ENCODE measurements at places on chromosomes 13 and 19.

GRCh38 chr19:23804676-23805075, 46.0 kb upstream of the ZNF681 start:
- no peaks in the 10 kb centered on the region for H3K27me3 ChIP-seq
- no peaks in the 10 kb centered on the region for H3K4me1 ChIP-seq
- no peak overlapping the region for H3K4me3 ChIP-seq

- H3K4me3 ChIP-seq = no peak overlapping the region
- no peak for DNase-seq
- peaks cover 67% of the 10 kb centered on the region for H3K4me1 ChIP-seq
- H3K36me3 ChIP-seq = peaks cover 38% of the 10 kb centered on the region
- no peaks in the 10 kb centered on the region for H3K27me3 ChIP-seq
- H3K27ac ChIP-seq = no peak overlapping the region
Measured at GRCh38 chr13:48242677-48243076, 9.7 kb downstream of the ITM2B start.

DNA sequence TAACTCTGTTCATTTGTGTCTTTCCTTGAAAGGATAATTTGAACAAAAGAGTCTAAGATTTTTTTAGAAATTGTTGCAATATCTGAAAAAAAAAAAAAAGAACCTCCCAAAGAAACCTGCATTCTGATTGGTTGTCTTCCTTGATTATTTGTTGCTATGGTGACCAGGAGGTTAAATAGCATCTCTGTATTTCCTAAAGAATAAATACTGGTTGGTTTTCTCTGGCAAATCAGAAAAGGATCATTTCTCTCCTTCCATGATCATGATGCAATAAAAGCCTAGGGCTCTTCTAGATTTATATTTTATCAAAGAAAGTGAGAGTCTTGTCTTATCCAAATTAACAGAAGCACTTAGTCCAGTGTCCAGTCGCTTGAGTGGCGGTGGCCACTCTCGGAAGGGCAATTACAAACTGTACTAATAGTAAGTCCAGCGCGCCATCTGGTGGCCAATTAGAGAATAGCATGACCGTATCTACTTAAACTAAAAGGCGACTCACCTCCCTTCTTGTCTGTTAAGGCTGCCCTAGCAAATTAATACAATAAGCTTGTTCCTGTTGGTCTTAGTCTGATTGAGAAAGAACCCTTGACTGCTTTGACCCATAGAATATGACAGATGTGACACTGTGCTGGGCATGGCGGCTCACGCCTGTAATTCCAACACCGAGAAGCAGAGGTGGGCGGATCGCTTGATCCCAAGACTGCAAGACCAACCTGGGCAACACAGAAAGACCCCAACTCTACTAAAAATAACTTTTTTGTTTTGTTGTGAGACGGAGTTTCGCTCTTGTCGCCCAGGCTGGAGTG, 47.0 kb upstream of the PNMA8B start:
- H3K4me1 ChIP-seq = no peaks in the 10 kb centered on the region
- no peaks in the 10 kb centered on the region for H3K36me3 ChIP-seq
- H3K27ac ChIP-seq = no peak overlapping the region
- H3K27me3 ChIP-seq = no peaks in the 10 kb centered on the region
- peak; percentile 89 for DNase-seq
- no peak overlapping the region for H3K4me3 ChIP-seq

- peaks cover 13% of the 10 kb centered on the region for H3K4me1 ChIP-seq
- peaks cover 57% of the 10 kb centered on the region for H3K27me3 ChIP-seq
- no peak overlapping the region for H3K27ac ChIP-seq
- no peak for DNase-seq
- no peaks in the 10 kb centered on the region for H3K36me3 ChIP-seq
- H3K4me3 ChIP-seq = no peak overlapping the region
Measured at GRCh38 chr13:94716016-94716415, 3.7 kb upstream of the SOX21 start.

GRCh38 chr13:95185311-95185710, 115.9 kb downstream of the ABCC4 start:
- H3K4me1 ChIP-seq = peaks cover 5% of the 10 kb centered on the region
- H3K4me3 ChIP-seq = no peak overlapping the region
- H3K27me3 ChIP-seq = no peaks in the 10 kb centered on the region
- DNase-seq = no peak
- H3K27ac ChIP-seq = no peak overlapping the region

- H3K4me1 ChIP-seq = peaks cover 55% of the 10 kb centered on the region
- no peak overlapping the region for H3K27ac ChIP-seq
- H3K27me3 ChIP-seq = no peaks in the 10 kb centered on the region
- no peak overlapping the region for H3K4me3 ChIP-seq
Measured at GRCh38 chr13:98487522-98487921, 89.4 kb downstream of the STK24 start.

DNA sequence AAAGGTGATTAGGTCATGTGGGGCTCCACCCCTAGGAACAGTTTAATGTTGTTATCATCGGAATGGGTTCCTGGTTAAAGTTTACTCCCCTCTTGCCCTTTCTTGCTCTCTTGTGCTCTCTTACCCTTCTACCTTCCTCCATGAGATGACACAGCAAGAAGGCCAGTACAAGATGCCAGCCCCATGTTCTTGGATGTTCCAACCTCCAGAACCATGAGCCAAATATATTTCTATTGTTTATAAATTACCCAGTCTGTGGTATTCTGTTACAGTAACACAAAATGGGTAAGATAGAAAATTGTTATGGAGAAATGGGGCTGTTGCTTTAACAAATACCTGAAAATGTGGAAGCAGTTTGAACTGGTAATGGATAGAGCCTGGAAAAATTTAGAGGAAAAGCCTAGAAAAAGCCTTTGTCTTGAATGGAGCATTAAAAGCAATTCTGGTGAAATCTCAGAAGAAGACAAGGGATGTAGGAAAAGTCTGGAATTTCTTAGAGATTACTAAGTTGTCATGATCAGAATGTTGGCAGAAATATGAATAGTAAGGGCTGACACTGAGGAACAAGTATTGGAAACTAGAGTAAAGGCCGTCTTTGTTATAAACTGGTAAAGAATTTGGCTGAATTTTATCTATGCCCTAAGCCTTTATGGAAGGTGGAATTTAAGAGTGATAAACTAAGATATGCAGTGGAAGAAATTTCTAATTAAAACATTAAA, 53.5 kb upstream of the TSC22D1 start:
- H3K36me3 ChIP-seq = no peaks in the 10 kb centered on the region
- H3K27ac ChIP-seq = no peak overlapping the region
- DNase-seq = no peak
- H3K4me3 ChIP-seq = no peak overlapping the region
- no peaks in the 10 kb centered on the region for H3K27me3 ChIP-seq

- H3K27ac ChIP-seq = no peak overlapping the region
- H3K4me1 ChIP-seq = no peaks in the 10 kb centered on the region
- H3K27me3 ChIP-seq = no peaks in the 10 kb centered on the region
- peaks cover 47% of the 10 kb centered on the region for H3K36me3 ChIP-seq
- no peak for DNase-seq
Measured at GRCh38 chr13:113324398-113324797, 27.4 kb downstream of the LAMP1 start.

- no peaks in the 10 kb centered on the region for H3K4me1 ChIP-seq
- peaks cover 5% of the 10 kb centered on the region for H3K27me3 ChIP-seq
- H3K4me3 ChIP-seq = no peak overlapping the region
- no peaks in the 10 kb centered on the region for H3K36me3 ChIP-seq
- no peak for DNase-seq
Measured at GRCh38 chr13:26531742-26532141, 25.7 kb upstream of the WASF3 start.

- no peak overlapping the region for H3K4me3 ChIP-seq
- H3K27ac ChIP-seq = no peak overlapping the region
- no peaks in the 10 kb centered on the region for H3K4me1 ChIP-seq
- H3K27me3 ChIP-seq = no peaks in the 10 kb centered on the region
Measured at GRCh38 chr13:45966715-45967114, 85.8 kb downstream of the ZC3H13 start.

DNA sequence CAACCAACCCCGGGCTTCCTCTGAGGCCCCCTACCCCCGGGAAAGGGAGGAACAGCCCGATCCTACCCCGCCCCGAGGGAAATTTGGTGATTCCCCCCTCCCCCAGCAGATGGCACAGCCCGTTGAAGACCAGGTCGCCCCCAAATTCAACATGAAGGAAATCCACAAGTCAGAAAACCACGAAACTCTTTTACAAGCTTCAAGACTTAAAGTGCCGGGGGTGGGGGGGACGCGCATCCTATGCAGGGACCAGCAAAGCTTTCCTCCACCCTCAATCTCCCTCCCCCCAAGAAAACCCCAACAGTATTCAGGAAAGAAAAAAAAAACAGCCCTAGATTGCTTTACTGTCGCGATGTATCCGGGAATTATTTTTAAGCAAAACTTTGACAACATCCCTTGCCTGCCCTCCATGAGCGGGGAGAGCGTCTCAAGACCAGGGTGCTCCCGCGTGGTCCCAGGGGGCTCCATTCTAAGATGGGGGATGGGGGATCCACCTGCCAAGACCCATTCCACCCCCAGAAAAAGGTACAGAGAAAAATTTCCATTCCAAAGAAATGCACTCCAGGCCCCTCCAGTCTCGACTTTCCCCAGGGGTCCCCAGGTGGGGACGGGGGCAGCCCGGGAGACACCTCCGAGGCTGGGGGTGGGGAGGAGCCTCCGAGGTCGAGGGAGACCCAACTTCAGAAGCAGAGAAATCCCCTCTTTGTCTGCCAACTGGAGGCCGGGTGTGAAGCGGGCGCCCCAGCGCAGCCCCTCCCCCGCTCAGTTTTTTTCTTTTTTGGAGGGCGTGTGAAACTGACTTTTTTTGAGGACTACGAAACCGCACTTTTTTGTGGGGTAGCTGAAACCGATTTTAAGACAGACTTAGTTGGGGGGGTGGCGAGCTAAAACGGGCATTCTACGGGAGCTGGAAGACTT, 1.5 kb downstream of the TCF3 start:
- no peaks in the 10 kb centered on the region for H3K27me3 ChIP-seq
- no peaks in the 10 kb centered on the region for H3K36me3 ChIP-seq
- H3K4me3 ChIP-seq = peak overlapping the region; percentile 77
- no peak for DNase-seq
- peak overlapping the region; percentile 58 for H3K27ac ChIP-seq
- peaks cover 5% of the 10 kb centered on the region for H3K4me1 ChIP-seq

GRCh38 chr13:99178636-99179035, 22.0 kb upstream of the UBAC2 start:
- no peaks in the 10 kb centered on the region for H3K36me3 ChIP-seq
- no peak overlapping the region for H3K27ac ChIP-seq
- no peak overlapping the region for H3K4me3 ChIP-seq
- peaks cover 10% of the 10 kb centered on the region for H3K27me3 ChIP-seq
- DNase-seq = no peak

DNA sequence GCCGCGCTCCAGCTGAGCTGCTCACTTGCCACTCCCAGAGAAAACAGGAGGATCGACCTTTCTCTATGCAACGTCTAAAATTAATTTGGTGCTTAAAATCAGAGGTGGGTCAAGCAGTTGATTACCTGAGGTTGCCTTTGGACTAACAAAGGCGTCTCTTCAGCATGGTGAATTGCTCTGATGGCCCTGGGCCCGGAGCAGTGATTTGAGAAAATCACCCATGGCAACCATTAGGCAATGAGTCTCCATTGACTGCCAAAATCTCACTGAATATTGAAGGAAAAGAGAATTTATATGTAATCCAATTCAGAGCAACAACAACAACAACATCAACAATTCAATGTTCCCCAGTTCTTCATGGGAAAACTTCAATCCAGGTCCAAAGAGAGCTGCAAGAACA, 61.8 kb downstream of the IRS2 start:
- no peaks in the 10 kb centered on the region for H3K36me3 ChIP-seq
- H3K27me3 ChIP-seq = no peaks in the 10 kb centered on the region
- DNase-seq = no peak
- no peak overlapping the region for H3K27ac ChIP-seq
- H3K4me1 ChIP-seq = no peaks in the 10 kb centered on the region

DNA sequence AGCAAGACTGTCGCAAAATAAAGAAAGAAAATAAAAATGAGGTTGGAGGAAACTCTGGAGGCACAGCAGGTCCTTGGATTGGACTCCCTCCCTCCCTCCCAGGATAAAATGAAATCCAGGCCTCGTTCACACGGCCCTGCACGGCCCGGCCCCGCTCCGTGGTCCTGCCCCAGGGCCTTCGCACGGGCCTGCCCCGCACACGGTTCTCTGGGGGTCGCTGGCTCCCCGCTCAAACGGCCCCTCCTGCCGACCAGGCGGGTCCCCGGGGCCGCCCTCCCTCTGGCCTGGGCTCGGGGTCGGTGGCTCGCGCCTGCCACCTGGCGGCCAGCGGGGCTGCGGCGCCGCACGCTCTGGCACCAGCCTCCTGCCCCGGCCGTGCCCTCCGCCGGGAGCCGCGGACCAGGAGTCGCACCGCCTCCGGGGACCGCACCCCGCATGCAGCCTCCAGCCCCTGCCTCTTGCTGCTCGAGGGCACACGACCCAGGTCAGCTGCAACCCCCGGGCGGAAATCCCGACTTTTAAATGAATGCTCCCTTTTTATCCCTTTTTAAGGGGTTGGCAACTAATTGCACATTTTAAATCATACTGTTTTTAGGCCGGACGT, 1.5 kb upstream of the WDR18 start:
- H3K4me3 ChIP-seq = peak overlapping the region; percentile 29
- peak overlapping the region; percentile 30 for H3K27ac ChIP-seq
- H3K36me3 ChIP-seq = peaks cover 6% of the 10 kb centered on the region
- DNase-seq = peak; percentile 88
- peaks cover 20% of the 10 kb centered on the region for H3K4me1 ChIP-seq
- no peaks in the 10 kb centered on the region for H3K27me3 ChIP-seq

GRCh38 chr19:54390942-54391577, 24.2 kb upstream of the TTYH1 start:
- H3K27ac ChIP-seq = no peak overlapping the region
- H3K27me3 ChIP-seq = peaks cover 19% of the 10 kb centered on the region
- no peak overlapping the region for H3K4me3 ChIP-seq
- no peak for DNase-seq

DNA sequence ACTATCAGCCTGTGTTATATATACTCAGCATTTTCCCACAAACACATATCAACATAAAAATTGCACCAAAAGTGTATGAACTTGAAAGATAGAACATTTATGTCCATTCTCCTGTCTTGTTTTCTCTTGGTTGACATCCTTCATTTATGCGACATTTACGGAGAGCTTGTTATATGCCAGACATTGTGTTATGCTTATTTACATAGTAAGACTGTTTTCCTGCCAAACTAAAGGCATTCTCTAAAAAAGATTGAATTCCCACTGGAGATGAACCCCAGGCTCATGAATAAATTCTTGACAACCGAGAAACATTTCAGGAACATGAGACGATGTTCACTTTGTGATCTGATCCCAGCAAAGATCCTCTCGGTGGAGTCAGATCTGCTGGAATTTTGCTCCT, 131.0 kb downstream of the RAP2A start:
- DNase-seq = no peak
- no peak overlapping the region for H3K27ac ChIP-seq
- no peaks in the 10 kb centered on the region for H3K27me3 ChIP-seq
- no peaks in the 10 kb centered on the region for H3K36me3 ChIP-seq
- no peak overlapping the region for H3K4me3 ChIP-seq
